ENCODE measurements at places on chromosomes 3 and 15.

DNA sequence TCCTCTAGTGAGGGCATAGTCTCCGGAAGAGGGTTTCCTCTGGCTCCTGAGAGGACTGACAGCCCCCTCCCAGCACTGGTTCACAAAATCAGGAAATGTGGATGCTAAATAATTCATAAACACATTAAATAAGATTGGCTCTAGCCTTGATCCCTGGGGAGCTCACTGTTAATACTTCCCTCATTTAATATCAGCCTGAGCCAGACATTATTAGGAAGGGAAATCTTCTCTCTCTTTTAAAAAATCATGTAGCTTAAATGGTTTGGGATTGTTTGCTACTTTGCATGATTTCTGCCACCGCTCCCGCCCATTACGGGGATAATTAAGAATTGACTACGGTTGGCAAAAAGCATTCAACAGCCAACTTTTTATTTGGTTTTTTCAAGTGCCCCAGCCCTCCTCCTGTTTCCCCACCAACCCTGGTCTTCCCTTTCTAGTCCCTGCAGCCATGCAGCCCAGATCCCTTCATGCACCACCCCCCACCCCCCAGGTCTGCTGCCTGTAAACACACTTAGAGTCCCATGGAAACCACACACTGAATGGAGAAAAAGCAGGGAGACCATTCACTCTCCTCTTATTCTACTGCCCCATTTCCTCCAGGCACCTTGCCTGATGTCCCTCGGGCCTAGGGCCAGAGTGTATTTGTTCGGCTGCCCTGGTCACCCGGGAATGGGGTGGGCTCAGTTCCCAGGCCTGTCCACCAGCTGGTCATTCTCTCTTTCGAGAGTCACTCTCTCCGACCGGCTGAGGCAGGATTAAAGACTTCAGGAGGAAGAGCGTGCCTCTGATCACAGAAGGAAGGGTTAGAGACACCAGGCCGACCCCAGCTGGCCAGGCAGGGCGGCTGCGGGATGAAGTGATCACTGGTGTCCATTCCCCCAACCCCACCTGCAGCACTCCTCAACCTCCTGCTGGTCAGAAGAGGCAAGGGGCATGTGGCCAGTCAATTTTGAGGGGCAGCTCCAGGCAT, 45.1 kb downstream of the SEMA5B start:
- peak; percentile 4 for DNase-seq

GRCh38 chr15:78259232-78259631, 5.1 kb upstream of the DNAJA4 start:
- DNase-seq, result no peak

GRCh38 chr15:63067976-63068743, 25.6 kb downstream of the TPM1 start:
- no peak for DNase-seq

- DNase-seq, result no peak
Observed at GRCh38 chr3:56754741-56755417, 46.9 kb downstream of the ARHGEF3 start.

- DNase-seq, result no peak
Observed at GRCh38 chr3:39279745-39280517, at the start of gene CX3CR1. Gene CX3CR1 (minus strand): TSS chr3:39280036. CDS start chr3:39266509, 13,527 bp downstream.

GRCh38 chr15:26083896-26084295, 220.8 kb upstream of the ATP10A start:
- no peak for DNase-seq

DNA sequence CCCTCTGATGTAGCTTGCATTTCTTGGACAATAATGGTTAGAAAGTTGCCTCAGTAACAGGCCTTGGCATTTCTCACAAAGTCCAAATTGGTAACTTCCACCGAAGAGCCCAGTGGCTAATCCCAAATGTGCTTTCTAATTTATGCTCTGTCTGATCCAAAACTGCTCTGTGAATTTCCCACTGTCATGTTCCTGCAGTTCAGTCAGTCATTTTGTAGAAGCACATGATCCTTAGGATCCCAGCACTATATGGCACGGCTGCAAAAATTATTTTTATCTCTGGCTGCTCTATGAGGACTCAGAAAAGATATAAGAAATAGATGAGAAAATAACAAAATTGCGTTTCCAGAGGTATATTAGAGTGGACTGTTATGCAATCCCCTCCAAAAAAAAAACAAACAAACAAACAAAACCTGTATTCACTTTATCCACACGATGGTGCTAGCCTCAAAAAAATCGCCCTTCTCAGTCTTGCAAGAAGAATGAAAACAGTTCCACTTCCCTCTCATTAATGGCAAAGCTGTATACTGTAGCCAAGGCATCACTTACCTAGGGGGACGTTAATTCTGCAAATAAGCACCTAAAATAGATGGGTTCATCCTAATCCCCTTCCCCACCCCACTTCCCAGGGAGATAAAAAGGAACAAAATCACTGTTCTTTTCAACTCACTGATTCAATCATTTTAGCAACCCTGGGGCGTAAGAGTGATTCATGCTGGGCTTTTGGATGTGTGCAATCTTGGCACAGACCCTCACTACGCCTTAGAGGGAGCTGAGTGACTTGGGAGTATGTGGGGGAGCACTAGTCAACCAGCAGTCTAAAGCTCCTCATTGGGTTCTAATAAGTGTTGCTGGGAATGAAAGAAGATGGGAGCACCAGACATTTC, 61.3 kb downstream of the TMCO5A start:
- DNase-seq, result no peak

- DNase-seq, result no peak
Observed at GRCh38 chr3:175659670-175660350, 800.7 kb downstream of the NAALADL2 start.

- peak; percentile 73 for DNase-seq
Observed at GRCh38 chr3:143644370-143645089, 203.7 kb downstream of the SLC9A9 start.

- no peak for DNase-seq
Observed at GRCh38 chr15:55989383-55989782, 4.0 kb downstream of the NEDD4 start.

- DNase-seq, result no peak
Observed at GRCh38 chr15:64690008-64690407, 85.4 kb downstream of the RBPMS2 start.

DNA sequence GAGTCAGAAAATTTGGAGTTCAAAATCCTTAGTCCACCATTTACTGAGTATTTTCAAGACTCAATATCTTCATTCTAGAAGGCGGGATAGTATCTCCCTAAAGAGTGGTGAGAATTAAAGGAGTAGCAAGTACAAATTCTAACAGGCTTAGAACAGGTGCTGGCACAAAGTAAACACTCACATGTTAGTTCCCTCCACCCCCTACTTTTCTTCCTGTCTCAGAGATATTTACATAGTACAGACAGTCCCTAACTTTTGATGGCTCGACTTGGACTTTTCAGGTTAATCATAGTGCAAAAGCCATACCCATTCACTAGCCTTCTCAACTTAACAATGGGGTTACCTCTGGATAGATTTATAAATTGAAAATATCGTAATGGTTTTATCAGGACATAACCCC, 476.2 kb upstream of the RASGRP1 start:
- no peak for DNase-seq

DNA sequence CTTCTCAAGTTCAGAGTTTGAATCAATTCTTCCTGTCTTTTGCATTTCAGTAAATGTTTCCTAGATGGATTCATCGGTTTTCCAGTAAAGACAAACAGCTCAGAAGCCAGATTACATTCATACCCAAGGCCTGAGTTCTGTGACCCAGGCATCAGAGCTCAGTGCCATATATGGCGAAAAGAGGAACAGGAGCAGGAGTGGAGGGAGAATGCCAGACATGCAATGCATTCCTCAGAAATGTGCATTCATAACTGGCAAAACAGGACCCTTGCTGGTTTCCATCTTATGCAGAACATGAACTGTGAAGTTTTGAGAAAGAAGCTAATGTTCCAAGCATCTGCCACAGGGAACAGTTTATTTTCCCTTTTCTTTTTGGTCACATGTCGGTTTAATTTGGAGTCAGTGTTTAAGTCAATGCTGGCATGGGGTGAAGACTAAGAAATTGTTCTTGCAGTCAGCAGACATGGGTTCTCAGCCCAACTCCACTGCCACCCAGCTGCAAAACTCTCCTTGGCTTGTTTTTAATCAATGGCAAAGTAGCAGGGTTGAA, 116.5 kb downstream of the LPP start:
- DNase-seq, result no peak

DNA sequence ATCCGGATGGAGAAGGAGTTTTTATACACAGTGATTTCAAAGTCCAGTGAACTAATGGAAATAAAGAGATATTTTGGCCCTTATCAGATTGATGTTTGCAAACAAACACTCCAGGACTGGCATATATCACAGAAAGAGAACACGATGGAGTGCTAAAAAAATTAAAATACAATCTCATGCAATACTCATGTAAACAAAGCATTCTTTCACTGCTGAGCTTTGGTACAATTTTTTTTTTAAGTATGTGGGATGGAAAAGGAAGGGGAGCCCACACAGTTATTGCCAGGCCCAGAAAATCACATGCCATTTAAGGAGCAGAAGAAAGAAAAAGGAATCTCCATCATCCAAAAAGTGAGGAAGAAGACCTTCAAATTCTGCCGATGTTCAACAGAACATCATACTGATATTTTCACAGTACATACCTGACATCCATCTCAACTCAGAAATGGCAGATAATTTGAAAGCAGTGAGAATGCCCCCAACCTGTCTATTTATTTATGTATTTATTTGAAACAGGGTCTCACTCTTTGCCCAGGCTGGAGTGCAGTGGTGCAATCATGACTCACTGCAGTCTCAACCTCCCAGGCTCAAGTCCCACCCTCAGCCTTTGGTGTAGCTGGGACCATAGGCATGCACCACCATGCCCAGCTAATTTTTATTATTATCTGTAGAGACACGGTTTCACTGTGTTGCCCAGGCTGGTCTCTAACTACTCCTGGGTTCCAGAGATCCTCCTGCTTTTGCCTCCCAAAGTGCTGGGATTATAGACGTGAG, 107.5 kb upstream of the SLC2A2 start:
- no peak for DNase-seq

DNA sequence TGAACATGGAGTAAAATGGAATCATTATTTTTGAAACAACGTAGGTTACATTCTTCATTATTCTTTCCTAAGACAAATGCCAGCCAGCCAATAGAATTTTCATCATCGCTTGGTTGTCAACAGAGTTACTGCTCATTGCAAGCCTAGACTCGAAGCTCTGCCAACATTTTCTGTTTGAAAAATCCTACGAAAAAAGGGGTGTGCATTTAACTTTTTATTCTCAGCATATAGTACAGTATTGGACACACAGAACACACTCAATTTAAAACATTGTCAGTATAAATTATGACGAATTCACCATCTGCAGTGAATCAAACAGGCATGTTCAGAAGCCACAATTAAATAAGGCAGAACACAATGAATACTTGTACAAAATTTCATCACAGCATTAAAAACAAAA, 232.1 kb downstream of the NR1D2 start:
- no peak for DNase-seq

DNA sequence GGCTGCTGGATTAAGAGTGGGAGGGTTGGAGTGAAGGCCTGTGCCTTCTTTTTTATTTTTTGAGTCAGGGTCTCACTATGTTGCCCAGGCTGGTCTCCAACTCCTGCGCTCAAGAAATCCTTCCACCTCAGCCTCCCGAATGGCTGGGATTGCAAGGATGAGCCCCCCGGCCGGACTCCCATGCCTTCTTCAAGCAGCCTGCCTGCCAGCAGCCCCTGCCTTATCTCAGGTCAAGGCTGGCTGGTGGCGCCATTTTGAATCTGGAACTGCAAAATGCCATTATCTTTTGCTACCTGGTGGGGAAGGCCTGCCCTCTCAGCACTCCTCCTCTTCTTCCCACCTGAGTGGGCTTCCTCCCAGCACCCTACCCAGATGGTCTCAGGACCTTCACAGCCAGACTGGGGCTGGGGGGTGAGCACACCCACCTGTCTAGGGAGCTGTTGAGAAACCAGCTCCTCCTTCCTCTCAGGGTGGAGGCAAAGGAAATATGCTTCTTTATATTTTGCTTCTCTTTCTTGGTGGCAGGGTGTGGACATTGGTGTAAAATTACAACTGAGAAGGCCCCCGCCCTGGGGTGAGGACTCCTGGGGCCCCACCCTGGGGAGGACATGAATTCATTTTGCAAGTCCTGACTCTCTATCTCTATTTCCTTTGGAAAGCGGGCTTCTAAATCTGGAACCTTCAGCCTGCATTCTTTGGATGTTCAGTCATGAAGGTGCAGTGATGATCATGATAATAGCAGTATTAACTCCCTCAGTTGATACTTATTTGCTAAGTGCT, 7.7 kb upstream of the FLNB start:
- no peak for DNase-seq

DNA sequence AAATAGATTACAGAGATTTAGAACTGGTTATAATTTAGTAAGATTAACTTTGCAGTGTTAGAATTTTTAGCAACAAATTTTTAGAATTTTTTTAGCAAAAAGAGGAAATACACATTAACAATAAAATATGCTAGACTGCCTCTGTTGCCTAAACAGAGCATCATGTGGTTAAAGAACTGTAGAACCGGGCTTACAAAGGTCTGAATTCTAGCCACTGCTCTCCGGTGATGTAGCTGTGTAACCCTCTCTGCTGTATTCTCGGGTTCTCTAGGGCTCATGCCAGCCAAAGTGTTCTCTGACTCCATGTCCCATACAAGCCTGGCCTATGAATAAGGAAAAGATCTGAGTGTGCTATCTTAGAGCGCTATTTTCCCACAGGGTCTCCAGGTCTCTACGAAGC, 2.9 kb upstream of the P2RY12 start:
- no peak for DNase-seq

GRCh38 chr15:93057618-93058017, 31.4 kb downstream of the RGMA start:
- DNase-seq, result no peak

GRCh38 chr15:36066757-36067156, 512.7 kb upstream of the CDIN1 start:
- DNase-seq, result no peak

DNA sequence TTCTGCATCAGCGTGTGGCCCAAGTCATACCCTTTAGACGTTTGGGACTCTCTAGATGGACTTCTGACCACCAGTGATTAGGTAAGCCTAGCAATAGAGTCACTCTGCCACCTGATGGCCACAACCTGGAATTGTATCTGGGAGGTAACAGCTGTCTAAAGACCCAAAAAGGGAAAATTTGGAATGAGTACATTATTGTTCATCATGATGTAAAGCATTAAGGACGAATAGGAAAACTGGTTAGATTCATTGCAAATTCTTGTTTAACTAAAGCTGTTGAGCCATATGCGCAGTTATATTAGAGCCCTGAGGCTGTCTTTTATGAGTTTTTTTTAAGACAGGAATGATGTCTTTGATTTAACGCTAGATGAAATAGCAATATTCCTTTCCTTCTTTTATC, 63.6 kb downstream of the FAM81A start:
- peak; percentile 1 for DNase-seq

DNA sequence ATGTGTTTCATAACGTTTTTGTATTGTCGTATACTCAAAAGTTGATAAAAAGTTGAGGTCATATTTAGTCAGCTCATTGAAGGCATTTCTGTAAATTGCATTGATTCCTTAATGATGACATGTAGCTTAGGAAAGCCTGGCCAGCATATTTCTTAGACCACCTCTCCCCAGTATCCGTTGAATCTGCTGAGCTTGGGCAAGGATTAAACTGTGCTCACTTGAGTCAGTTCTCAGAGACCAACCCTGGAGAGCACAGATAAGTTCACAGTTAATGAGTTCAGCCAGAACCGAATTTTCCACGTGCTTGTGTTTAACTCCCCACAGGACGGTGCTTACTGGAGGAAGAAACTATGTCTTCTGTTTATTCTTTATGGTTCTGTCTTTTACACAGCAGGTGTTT, 132.7 kb downstream of the SLC25A26 start:
- no peak for DNase-seq

- peak; percentile 49 for DNase-seq
Observed at GRCh38 chr3:123586131-123586530, 1.3 kb upstream of the HACD2 start.

GRCh38 chr3:81462921-81463320, 298.5 kb downstream of the GBE1 start:
- DNase-seq, result no peak

GRCh38 chr3:169457807-169458697, 205.5 kb downstream of the MECOM start:
- no peak for DNase-seq
